CD4-positive, alpha-beta T cell treated with Interleukin-1 beta for 1 hour (primary cell): ENCODE measurements at places on chromosomes 7 and 10.

- DNase-seq: no peak
These were observed 5.6 kb downstream of the NUB1 start for GRCh38 chr7:151347200-151347599.

DNA sequence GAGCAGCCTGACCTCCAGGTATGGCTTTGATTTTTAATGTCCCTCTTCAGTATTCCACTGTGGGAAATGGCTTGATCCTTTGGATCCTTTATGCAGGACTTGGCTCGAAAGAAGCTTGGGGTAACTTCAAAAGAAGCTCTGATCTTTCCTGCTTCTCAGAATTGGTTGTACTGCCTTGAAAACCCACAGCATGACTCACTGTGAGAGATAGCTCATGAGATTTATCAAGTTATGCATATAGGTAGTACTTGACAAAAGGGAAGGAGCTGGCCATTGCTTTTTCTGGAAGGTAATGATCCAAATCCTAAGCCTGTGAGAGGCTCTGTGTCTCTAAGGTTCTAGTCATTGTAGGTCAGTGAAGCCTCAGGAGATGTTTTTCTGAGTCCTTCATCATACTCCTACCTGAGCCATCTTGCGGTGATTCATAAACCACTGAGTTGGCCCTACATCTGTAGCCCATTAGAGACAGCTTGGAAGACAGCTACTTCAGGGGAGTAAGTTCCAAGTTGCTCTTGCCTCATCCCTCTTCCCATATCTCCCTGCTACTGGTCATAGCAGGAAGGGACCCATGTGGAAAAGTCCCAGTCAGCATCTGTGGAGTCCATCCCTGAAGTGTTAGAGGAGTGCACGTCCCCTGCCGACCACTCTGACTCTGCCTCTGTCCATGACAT lies 36.7 kb upstream of the NFKB2 start:
- no peak for DNase-seq

DNA sequence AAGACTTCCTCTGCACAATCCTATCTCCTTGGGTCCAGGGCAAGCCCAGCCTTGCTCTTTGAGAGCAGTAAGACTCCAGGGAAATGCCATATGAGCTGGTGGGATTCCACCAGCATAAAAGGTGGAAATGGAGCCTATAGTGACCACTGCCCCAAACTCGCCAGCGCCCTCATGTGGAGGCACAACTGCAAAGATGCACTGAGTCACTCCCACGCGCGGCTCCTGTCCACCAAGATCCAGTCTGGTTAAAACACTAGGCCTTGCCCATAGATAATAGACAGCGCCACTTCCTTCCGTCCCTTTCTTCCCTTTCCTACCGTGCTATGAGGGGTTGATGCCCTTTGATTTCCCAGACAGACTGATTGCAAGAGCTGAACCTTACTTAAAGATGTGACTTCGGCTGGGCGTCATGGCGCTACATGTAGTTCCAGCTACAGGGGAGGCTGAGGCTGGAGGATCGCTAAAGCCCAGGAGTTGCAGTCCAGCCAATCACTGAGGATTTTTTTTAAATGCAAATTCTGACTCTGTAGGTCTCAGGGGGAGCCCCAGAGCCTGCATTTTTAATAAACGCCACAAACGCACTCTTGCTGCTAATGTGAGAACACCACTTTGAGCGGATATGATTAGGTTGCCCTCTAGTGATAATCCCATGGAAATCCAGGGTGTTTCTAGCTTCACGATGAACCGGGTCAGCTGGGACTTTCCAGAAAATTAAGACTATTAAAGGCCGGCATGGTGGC lies 136.5 kb downstream of the EPC1 start:
- no peak for DNase-seq

DNA sequence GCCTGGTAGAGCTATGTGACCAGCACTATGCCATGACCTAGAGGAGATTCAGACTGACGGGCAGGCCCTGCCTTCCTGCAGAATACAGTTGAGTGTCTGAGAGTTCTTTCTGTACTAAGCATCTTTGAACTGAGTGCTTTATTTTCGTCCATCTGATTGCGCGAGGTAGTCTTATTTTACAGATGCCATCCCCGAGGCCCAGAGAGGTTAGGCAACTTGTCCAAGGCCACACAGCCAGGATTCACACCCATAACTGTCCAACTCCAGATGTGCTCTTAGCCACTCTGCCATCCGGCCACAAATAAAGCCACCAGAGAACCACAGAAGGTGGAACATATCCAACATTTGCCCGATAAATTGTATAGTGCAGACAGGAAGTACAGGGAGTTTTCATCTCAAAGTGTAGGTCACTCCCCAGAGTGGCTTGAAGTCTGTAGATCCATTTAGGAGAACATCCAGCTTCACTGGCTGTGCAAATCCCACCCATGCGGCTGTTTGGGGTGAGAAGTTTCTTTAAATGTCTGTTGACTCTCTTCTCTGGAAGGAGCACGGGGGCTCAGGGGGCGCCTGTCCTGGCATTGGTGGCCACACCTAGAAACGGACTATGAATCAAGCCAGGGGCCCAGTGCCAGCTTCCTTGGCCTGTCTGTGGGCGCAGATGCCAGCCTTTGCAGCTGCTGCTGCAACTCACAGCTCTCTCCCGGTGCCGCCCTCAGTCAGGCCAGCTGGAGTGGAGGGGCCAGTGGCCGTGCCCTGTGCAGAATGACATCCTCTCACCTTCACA lies 11.1 kb downstream of the CHST3 start:
- no peak for DNase-seq

DNA sequence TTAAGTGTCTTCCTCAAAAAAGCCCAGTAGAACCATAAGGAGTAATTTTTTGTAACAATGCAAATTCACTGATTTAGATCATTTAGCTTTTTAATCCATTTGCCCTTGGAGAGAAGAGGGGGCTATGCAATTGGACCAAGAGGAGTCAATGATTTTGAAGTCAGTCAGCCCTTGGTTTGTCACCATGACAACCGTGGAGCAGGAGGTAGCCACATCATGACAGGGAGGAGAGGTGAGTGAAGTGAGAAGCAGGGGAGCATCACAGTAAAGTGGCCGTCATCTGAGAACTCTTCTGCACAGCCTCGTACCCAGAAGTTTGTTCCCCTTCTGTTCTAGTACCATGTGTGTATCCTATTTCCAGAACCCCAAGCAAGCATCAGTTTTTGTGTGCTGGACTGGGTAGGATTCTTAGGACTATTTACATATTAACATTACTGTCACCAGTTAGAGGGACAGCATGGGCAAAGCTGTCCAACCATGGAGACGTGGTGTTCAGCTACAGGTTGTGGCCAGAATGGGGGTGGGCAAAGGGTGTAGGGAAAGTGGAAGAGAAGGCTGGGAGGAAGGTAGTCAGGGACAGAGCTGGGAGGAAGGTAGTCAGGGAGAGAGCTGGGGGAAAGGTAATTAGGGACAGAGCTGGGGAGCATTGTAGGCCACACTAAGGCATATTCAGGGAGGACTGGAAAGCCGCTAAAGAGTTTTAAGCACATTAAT lies 13.1 kb downstream of the UBE3C start:
- DNase-seq: no peak

DNA sequence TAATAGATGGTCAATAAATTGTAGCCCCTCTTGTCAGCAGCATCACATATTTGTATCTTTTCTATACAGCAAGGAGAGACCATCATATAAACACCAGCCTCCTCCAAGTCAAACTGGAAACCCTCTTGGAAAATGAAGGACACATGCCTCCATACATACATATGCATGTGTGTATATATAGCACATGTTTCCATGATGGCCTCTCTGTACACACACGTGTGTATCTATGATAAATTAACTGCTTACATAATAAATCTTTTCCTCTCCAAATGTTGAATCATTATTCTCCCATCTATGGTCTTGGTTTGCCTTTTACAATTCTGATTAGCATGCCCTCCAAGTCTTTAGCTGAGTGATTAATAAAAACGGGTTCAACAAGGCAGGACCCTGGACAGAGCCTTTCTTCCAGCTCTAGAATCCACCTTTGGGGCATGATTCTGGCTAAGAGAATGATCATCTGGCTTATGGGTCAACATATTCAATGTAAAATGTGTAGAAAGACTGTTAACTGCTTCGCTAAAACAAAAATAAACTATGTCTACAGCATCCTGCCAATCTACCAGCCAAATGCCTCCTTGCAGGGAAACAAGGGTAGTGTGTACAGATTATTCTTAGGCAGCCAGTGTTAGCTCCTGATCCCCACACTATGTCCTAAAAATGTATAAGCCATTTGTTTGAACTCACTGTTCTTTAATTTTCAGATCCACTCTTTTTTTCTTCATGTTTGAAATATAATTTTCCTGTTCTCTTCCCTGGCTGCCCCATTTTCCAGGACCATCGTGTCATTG lies 70.0 kb downstream of the CRTAC1 start:
- no peak for DNase-seq

GRCh38 chr7:28618383-28618782 lies 206.1 kb downstream of the CREB5 start:
- no peak for DNase-seq

DNA sequence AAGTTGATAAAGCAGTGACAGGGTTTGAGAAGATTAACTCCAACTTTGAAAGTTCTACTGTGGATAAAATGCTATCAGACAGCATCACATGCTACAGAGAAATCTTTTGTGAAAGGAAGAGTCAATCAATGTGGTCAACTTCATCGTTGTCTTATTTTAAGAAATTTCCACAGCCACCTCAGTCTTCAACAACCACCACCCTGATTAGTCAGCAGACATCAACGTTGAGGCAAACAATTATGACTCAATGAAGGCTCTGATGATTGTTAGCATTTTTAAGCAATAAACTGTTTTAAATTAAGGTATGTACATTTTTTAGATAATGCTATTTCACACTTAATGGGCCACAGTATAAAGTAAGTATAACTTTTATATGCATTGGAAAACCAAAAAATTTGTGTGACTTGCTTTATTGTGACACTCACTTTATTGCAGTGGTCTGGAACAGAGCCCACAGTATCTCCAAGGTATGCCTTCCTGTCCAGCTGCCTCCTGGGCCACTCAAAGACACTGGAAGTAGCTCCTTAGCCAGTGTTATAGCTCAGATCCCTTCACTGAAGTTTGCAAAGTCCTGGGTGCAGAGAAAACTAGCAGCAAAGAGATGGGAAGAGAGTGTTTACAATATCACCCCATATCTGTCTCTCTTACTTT lies 293.1 kb downstream of the ARHGAP12 start:
- DNase-seq: no peak

DNA sequence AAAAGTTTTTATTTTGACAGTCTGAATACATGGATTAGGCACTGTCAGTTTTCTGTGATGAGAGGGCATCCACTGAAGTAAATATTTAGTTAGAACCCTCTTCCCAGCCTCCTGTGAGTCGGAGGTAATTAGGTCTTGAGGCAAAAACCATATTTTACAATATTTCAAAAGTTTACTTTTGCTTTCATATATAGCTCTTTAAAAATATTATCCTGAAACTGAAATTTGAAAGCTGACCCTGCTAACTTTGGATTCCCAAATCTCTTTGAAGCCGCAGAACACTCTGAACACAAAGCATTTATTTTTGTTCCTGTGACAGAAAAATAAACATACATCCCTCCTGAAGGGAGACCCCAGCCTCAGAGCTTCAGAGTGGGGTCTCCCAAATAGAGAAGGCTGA lies 317.4 kb downstream of the KIF20B start:
- DNase-seq: no peak

DNA sequence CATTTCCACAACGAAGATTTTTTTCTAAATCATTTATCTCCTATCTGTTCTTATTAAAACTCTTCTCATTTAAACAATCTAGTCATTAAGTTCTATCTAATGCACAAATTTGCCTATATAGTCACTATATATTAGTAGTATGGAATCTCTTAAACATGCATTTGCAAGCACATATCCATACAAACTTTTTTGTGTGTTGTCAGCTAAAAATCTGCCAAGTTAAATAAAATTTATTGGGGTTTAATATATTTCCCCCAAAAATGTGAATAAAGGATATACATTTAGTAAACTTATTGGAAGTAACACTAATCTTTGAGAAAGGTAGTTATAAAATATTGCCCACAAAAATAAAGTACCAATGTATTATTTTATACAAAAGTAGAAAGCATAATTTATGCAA lies 55.3 kb downstream of the ORC5 start:
- no peak for DNase-seq

- DNase-seq: no peak
These were observed 13.1 kb downstream of the BMS1 start for GRCh38 chr10:42795701-42796100.

- DNase-seq: no peak
These were observed 521.4 kb upstream of the SEMA3D start for GRCh38 chr7:85708221-85708620.

- peak; percentile 56 for DNase-seq
These were observed 68.5 kb downstream of the MAP3K8 start for GRCh38 chr10:30502266-30503060.

- no peak for DNase-seq
These were observed 74.3 kb downstream of the SAMD9 start for GRCh38 chr7:93043385-93043985.

DNA sequence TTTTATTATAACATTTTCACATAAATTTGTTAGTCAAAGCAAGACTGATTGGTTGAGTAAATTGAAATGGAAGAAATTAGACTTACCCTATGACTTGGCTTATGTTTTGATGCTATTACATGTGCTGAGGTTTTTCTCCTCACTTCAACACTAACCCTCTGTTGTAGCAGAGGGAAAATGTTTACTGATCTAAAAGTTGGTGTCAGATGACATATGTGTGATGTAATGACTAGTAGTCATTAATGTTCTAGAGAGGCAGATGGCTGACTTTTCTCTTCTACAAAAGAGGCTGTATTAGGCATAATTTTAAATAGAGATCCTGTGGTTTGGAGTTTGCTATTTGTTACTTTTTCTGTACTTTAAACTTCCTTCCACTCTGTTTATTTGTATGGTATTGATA lies 266.0 kb downstream of the BBS9 start:
- DNase-seq: no peak

DNA sequence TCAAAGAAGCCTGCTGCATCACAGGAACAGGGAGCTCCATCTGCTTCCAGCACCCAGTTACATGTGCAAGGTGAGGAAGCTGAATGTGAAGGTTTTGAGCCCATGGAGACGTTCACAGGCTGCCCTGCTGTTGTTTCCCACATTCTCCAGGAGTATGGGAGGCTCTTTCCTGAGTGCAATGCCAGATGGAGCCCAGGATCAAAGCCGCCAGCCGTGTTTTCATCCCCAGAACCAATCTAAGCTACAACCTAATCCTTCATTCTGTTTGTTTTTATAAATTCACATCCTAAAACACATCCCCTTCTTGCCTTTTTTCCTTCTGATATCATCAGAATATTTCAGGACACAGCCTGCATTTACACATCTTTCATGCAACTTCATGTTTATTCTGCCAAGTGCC lies 98.9 kb upstream of the PRR15 start:
- no peak for DNase-seq
